ENCODE measurements at places on chromosomes 7 and 10.

DNA sequence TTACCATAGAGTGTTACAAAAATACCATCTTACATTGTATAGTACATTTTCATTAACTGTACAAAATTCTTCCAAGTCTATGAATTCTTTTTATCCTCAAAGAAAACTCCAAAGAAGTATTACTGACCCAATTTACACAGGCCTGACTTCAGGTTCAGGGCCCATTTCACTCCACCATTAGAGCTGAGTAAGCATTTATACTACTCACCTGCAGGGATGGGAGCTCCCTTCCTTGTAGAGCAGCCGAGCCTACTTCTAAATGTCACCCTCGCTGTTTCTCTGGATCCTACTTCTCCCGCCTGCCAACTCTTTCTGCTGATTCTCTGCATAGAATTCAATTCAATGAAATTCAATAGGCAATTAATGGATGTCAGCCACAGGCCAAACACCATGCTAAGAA, 56.0 kb downstream of the CCDC71L start:
- DNase-seq, result no peak
- no peaks in the 10 kb centered on the region for H3K36me3 ChIP-seq
- peaks cover 4% of the 10 kb centered on the region for H3K4me1 ChIP-seq
- no peak overlapping the region for H3K27ac ChIP-seq

DNA sequence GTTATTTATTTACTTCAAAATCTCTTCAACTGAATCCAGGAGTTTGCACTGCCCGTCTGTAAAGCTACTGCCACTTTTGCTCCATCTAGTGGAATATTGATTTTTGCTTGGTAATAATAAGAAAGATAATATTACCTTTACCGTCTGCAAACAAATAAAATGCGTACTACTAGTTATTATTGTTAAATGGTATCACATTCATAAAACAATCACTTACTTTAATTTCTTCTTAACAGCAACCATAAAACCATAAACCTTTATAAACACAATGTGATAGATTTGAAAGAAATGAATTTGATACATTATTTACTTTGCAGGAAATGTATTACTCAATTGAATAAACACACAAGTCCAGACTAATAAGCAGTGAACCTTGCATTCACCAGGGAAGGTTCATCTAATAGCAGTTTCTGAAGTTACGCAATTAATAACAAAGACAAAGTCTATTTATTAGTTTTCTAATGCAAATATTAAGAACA, 6.4 kb downstream of the AGMO start:
- H3K4me3 ChIP-seq, result no peak overlapping the region
- H3K4me1 ChIP-seq, result no peaks in the 10 kb centered on the region
- DNase-seq, result no peak

DNA sequence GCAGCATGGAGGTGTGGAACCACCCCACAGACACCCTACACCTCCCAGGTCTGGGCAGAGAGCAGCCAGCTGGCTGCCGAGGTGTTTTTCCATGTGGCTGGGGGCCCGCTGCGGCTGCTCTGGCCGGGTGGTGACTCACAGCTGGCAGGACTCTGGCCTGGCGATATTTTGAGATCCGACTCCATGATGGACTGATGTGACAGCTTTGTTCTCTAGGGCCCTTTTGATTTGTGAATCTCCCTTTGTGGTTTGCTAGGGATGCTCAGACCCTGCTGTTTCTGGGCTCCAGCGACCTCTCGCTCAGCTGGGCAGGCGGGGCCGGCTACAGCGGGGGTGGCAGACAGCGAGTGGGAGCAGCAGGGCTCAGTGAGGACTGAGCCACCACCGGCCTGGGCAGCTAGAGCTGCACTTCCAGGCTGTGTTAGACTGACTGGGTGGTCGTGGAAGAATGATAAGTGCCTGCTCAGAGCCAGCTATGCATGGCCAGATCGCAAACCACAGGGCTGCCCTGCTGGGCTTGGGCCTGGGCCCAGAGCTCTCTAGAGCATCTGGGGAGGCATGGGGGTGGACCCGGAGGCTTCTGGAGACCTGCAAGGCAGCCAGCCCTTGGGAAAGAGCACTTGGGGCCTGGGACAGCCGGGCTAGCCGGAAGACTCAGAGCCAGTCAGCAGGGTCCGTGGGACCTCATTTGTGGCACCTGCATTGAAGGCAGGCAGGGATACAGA, 46.2 kb upstream of the GDF10 start:
- no peak for DNase-seq
- H3K4me3 ChIP-seq, result no peak overlapping the region
- no peaks in the 10 kb centered on the region for H3K27me3 ChIP-seq
- H3K36me3 ChIP-seq, result no peaks in the 10 kb centered on the region
- H3K4me1 ChIP-seq, result peaks cover 27% of the 10 kb centered on the region

GRCh38 chr7:48786951-48787350, 137.4 kb upstream of the CDC14C start:
- no peak for DNase-seq
- no peaks in the 10 kb centered on the region for H3K4me1 ChIP-seq
- H3K36me3 ChIP-seq, result no peaks in the 10 kb centered on the region
- H3K27me3 ChIP-seq, result peaks cover 1% of the 10 kb centered on the region

DNA sequence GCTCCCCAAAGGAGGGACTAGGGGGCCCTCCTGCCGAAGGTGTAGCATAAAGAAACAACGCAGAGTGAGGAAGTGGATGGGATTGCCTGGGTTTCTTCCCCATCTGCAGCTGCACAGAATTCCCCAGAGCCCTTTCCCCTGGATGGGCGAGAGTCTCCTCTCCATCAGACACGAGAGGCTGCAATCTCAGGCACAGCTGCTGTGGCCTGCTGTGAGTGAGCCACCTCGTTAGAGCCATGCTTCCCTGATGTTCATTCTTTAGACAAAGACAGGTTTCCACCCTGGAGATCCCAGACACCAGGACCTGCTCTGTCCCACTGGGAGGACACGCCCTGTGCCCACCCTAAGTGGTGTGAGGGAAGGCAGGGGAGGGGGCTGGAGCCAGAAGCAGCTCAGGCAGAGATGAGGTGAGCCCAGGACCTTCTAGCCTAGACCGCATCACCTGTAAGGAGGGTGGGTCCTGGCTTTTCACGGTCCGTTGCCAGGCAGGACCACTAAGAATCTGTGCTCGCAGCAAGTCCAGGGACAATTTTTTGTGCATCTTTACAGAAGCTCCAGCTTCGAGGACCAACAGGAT, 268.6 kb upstream of the TCERG1L start:
- no peaks in the 10 kb centered on the region for H3K4me1 ChIP-seq
- no peaks in the 10 kb centered on the region for H3K36me3 ChIP-seq
- peaks cover 2% of the 10 kb centered on the region for H3K27me3 ChIP-seq
- H3K27ac ChIP-seq, result no peak overlapping the region
- DNase-seq, result no peak

GRCh38 chr10:126058104-126058503, 161.7 kb downstream of the FANK1 start:
- no peak overlapping the region for H3K27ac ChIP-seq
- DNase-seq, result no peak
- no peak overlapping the region for H3K4me3 ChIP-seq
- no peaks in the 10 kb centered on the region for H3K36me3 ChIP-seq
- no peaks in the 10 kb centered on the region for H3K27me3 ChIP-seq
- H3K4me1 ChIP-seq, result no peaks in the 10 kb centered on the region

GRCh38 chr7:22717760-22718159, 9.2 kb upstream of the IL6 start:
- H3K27me3 ChIP-seq, result peaks cover 22% of the 10 kb centered on the region
- H3K27ac ChIP-seq, result no peak overlapping the region
- H3K4me3 ChIP-seq, result no peak overlapping the region
- no peak for DNase-seq
- peaks cover 9% of the 10 kb centered on the region for H3K4me1 ChIP-seq

- no peak overlapping the region for H3K4me3 ChIP-seq
- H3K36me3 ChIP-seq, result peaks cover 50% of the 10 kb centered on the region
- DNase-seq, result no peak
- H3K4me1 ChIP-seq, result peaks cover 45% of the 10 kb centered on the region
- no peaks in the 10 kb centered on the region for H3K27me3 ChIP-seq
Measured at GRCh38 chr7:150594805-150595204, 27.6 kb downstream of the GIMAP4 start.
